ENCODE measurements at places on chromosomes 6 and 20. TPM values are rescaled to one million over a fixed set of nuclear protein-coding genes. Genes with fewer than 3 reads are reported as not detected.

TSPO2 gene
- polyA plus RNA-seq = 0.76 TPM

- DNase-seq = no peak
These were observed 60.9 kb downstream of the C6orf58 start for GRCh38 chr6:127637830-127638409.

COL21A1 gene
- 124 TPM for polyA plus RNA-seq

DCDC2 gene
- 136 TPM for polyA plus RNA-seq

GRCh38 chr6:18985996-18986395 lies 598.8 kb downstream of the RNF144B start:
- no peak for DNase-seq

ULBP2 gene
- polyA plus RNA-seq = 0.88 TPM

NOTCH4 gene
- 15.6 TPM for polyA plus RNA-seq

PLA2G7 gene
- polyA plus RNA-seq = 2.6 TPM

- DNase-seq = no peak
These were observed 164.0 kb upstream of the AGPAT4 start for GRCh38 chr6:161437851-161438250.

GRCh38 chr6:133707456-133707855 lies 181.5 kb upstream of the TCF21 start:
- DNase-seq = no peak

BTNL2 gene
- 3.4 TPM for polyA plus RNA-seq

- no peak for DNase-seq
These were observed 7.4 kb upstream of the ADTRP start for GRCh38 chr6:11785774-11786579.

DNA sequence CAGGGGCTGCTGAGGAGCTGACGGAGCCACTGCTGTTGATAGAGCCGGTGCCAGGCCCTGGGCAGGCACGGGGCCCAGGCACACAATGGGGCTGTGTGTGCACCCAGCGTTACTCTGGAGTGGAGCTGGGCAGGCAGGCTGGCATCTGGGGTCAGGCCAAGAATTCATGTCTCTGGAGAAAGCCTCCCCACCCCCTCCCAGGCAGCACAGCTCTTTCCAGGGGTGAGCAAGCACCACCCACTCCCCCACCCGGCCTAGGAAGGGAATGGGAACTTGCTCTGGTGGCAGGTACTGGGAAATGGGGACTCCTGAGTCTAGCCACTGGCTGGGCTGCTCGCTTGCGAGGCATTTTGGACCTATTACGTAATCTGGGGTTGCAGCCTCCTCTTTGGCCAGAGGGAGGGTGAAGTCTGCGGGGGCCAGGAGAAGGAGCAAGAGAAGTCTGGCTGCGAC lies 22.7 kb downstream of the TFEB start:
- no peak for DNase-seq

DNA sequence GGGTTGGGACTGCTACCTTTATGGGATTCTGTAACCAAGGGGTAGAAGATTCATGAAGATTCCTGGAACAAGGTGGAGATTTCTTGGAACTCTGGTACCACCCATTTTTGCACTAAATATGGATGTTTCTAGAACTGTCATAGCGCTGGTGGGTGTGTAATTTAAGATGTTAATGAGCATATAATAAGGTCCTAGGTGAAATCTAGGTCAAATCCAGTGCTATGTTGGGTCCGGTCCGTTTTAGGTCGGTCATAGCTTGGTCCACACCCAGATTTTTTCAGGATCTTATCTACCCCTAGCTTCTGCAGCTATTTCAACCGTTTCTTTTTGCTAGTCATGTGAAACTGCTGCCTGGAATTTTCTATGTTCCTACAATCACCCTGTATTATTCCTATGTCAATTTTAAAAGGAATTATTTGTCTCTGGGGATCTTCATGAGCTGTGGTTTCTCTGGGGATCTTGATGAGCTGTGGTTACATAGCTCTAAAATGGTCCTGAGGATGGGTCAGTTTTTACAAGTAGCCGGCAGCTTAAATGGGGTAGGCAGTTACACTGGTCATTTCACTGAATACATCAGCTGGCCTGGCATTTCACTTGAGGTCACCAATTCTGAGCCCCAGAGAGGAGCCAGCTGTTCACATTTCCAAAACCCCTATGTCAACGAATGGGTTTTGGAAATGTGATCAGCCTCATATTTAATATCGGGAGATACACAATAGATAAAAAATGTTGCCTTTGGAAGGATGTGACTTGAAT lies 652.3 kb upstream of the FLRT3 start:
- DNase-seq = no peak

LPA gene
- polyA plus RNA-seq = 0.30 TPM

DNA sequence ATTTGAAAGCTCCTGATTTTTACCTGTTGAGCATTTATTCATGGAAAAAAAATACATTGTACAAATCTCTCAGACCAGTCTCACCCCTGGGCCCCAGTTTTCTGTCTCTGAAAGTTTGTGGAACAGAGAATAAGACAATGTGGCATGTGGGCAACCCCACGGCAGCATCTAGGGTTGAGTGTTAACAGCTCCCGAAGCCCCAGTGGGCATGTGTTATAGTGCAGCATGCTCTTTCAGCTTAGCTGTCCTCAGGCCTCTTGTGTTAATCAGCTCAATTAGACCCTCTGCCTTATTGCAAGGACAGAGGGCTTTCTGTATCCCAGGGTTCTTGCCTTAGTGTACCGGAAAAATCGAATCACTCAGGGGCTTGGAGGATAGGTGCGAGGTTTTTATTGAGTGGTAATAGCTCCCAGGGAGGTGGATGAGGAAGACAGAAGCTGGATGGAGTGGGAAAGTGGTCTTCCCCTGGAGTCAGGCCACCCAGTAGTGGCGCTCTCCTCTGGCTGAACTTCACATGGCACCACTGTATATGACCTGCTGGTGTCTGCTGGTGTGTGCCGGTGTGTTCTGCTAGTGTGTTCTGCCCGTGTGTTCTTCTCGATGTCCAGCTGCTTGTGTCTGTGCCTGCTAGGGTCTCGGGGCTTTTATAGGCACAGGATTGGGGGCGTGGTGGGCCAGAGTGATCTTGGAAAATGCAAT lies 382.8 kb downstream of the EPM2A start:
- no peak for DNase-seq
